ENCODE measurements at places on chromosomes 7 and 10. TPM values are rescaled to one million over a fixed set of nuclear protein-coding genes. Genes with fewer than 3 reads are reported as not detected.

The HOXA11 gene
- not detected for total RNA-seq

The AKR1C3 gene
- 532 TPM for total RNA-seq

The GPC2 gene
- 16.5 TPM for total RNA-seq

The PAPSS2 gene
- total RNA-seq: 28.1 TPM

DNA sequence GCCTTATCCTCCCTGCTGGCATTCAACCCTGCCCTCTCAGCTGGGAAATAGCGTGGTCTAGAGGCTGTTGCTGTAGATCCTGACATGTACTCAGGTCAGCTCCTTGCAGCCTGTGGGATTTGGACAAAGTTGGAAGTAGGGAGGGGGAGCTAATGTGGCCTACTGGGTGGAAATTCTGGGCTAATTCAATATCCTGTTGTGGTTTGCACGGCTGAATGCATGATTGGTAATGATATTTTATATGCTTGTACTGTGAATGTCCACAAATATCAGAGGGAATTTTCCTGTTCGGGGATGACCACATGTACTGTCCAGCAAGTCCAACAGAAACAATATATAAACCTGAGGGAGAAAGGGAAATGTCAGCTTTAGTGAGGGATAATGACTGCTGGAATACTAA lies 22.1 kb upstream of the NPVF start:
- DNase-seq: no peak

DNA sequence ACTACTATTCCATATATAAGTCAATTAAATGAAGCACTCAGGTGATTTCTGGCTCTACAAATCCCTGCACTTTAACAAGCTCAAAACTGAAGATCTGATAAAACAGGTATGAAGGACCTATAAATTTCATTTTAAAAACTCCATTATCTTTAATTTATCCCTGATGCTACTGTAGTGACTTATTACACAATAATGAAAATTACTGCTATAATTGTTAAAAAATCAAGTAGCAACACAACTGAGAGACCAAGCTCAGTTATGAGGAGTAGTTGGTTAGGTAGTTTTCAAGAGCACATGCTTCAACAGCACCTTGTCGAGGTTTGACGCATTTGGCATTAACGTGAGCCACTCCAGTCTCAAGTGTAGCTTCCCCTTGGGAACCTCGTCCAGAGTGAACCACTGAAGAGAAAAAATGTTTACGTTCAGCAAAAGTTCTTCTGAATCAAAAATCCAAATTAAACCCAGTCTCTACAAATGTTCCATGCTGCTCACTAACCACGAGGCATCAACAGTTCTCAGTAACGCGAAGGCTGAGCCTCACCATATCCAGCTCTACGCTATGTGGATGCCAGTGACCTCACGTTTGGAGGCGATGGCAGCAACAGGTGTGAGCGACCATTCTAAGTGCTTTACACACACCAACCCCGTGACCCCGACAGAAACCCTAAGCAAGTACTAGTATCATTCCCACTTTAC lies 55.3 kb upstream of the NCAPG2 start:
- DNase-seq: no peak

GRCh38 chr7:136523571-136523970 lies 344.9 kb upstream of the CHRM2 start:
- no peak for DNase-seq

GRCh38 chr7:21084286-21084685 lies 297.6 kb upstream of the SP8 start:
- no peak for DNase-seq

GRCh38 chr10:35336921-35337823 lies 863 bp downstream of the CCNY start:
- DNase-seq: peak; percentile 68
